ENCODE measurements at places on chromosomes 4 and X.

DNA sequence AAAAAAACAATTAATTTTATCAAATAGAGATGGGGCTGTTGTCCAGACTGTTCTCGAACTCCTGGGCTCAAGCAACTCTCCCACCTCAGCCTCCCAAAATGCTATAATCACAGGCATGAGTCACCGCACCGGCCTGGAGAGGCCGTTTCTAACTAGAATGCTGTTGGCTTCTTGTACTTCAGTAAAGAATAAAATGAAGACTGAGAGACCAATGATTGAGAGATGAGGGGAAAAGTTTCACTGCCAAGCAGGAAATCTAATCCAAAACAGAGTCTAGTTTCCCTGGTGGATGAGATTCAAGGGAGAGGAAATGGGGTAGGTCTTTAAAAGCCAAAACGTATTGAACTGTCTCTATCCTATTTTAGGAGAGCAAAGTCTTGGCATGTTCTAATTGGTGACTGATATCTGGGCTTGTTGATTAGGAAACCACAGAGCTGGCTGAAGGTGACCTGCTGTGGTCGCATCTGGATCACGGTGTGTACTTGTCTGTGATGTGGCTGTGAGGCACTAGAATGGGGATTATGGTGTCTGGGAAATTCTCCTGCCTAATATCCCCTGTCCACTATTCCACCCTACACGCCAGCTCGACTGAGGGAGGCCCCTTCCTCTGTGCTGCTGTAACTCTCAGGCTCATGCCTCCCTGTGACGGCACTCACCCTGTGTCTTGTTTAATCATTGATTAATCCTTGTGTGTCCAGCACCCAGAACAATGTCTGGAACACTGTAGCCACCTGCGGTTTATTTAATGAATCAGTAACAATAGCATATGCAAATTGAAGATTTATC is 15.0 kb upstream of the TRIM2 start:
- DNase-seq, result no peak

GRCh38 chr4:163744861-163745260 is 250.4 kb downstream of the TMA16 start:
- no peak for DNase-seq

GRCh38 chr4:66062921-66063320 is 392.6 kb upstream of the EPHA5 start:
- DNase-seq, result no peak

GRCh38 chr4:184269879-184270430 is 52.3 kb upstream of the ENPP6 start:
- DNase-seq, result no peak

- DNase-seq, result no peak
Observed at GRCh38 chrX:19555683-19556082, 40.4 kb upstream of the MAP3K15 start.

GRCh38 chr4:73653695-73654106 is 33.5 kb upstream of the RASSF6 start:
- no peak for DNase-seq

GRCh38 chr4:141340458-141340857 is 119.8 kb downstream of the ZNF330 start:
- DNase-seq, result no peak

- DNase-seq, result no peak
Observed at GRCh38 chr4:171817026-171817425, 3.8 kb downstream of the GALNTL6 start.

DNA sequence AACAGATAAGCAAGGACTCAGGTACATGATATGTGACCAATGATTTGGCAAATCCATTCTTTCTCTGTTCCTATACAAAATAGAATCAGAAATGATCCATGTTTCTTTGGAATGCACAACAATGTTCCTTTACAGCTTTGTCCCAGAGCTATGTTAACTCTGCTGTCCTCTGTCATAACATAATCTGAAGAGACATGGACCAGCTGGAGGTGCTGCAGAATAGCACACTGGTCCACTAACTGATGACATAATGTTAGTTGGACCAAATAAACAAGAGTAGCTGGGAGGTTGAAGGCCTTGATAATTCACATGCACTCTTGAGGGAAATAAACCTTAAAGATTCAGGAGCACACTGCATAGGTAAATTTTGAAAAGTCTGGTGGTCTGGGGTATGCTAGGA is 23.0 kb upstream of the DHX15 start:
- DNase-seq, result no peak

DNA sequence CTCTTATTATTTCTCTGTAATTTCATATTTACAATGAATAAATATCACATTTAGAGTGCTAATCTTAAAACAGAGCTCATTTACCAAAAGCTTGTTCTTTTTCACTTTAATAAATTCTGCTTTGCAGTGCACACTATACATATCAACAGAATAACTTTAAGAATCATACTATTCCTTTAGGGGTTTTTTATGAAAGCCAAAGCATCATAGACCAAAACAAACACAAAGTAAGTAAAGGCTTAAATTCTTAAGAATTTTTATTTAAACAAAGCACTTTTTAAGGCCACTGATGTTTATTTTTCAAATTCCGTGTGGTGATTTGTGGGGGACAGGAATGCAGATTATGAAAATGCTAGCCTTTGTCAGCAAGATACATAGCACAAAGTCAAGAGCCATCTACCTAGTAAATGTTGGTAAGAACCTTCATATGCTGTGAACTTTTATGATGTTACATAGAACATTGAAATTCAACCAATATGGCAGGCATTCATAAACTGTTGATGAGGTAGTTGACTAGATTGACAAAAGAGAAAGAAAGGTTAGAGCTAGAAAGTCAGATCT is 17.8 kb downstream of the TIGD2 start:
- DNase-seq, result no peak
